GOT3 (cell line): ENCODE measurements at places on chromosomes 4 and X.

DNA sequence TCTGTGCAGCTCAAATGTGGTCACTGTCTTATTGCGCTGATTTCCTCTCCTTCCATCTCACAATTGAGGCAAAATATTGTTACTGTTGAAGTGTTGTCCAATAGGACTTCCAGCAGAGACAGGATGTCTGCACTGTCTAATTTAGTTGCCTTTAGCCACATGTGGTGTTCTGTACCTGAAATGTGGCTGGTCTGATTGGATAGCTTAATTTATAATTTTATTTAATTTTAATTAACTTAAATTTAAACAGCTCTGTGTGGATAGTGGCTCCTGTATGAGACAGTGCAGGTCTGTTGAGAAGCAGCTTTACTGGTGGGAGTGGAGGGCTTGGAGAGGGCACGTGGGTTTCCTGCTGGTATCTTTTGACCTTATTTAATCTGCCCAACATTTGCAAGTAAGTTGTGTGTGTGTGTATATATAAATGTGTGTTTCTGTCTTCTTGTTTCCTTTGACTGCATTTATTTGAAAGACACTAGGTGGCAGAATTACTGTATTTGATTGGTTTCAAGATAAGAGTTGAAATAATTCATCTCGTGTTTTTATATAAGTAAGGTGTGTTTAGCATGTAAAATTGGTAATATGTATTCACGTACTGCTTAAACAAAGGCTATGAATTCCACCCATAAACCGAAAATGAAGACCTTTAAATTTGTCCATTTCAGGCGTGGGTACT is 55.3 kb upstream of the MSANTD1 start:
- DNase-seq = no peak

DNA sequence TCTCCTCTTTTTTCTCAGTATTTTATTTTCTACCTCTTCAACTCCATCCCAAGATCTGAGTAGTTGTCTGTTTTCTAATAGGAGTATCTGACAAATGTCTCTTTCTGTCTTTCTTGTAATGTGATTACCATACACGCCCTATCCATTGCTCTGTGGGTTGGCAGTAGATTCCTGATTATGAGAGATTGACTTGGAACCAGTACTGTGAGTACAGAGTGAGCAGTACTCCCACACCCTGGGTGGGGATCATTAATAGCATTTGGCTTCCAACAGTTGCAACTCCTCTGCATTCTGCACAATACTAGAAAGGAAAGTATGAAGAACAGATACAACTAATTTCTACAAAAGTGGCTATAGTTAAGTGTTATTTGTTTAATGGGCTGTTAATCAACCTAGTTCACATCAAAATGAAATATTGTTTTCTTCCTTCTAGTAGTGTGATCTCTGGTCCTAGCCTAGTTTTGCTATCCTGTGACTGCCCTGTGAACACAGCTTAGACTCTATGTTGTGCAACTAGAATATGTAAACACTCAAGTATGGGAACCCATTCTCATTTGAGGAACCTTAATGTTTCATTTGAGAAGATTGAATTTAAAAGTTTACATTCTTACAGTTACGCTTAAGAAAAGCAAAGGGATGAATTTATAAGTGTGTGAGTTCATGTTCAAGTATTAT is 112.9 kb downstream of the PTPN13 start:
- DNase-seq = no peak

- DNase-seq = no peak
Observed at GRCh38 chr4:87321888-87322287, 794 bp downstream of the HSD17B13 start.

GRCh38 chrX:82362550-82362949 is 1145.5 kb upstream of the POU3F4 start:
- no peak for DNase-seq

DNA sequence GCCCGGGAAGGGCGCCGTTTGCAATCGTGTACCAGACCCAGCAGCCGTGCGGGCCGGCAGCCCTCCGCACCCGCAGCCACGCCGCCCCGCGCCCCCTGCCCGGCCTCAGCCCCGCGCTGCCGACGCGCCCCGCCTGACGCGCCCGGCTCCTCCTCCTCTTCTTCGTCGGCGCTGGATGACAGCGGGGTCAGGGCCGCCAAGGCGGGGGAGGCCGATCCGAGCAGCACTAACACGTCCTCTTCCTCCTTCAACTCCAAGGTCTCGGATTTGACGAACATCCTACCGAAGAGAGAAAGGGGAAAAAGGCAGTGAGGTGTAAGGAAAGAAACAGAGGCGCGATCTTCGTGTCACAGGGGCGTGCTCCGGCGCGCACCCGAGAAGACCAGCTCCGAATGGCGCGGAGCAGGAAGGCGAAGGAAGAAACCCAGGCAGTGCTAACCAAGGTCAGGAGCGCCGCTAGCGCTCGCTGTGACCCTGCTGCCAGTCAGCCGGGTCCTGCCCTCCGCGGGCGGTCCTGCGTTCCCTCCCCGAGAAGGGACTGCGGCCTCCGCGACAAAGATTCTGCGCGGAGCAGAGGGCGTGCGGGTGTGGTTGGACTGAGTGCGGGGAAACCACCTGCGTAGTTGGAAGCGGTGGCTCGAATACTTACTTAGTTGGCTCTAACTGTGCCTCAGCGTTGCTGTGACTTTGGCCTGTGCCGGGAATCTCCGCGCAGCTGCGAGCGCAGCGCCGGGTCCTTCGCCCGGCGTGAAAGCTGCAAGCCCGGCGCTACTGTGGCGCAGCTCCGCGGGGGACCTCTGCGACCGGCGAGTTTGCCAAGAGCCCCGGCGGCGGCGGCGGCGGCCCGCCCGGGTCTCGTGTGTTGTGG is 548 bp downstream of the NEUROG2 start:
- DNase-seq = peak; percentile 4

DNA sequence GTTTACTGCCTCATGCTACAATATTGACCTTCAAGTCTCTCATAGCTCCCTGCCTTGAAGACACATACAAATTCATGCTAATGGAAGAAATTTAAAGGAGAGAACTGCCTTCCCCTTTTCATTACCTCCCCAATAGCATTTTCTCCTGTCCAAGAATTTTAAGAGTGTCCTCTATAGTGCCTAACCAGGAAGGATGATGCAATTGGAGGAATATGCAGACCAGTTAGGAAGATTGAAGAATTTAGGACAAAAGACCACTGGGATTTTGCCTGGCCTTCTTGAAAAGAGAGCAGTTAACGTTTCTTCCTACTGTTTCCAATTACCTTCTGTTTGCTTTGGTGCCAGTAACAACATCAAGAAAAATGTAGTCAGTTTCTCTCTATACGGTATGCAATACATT is 443.9 kb downstream of the INPP4B start:
- no peak for DNase-seq

- DNase-seq = no peak
Observed at GRCh38 chr4:102222838-102223409, 122.4 kb downstream of the SLC39A8 start.

DNA sequence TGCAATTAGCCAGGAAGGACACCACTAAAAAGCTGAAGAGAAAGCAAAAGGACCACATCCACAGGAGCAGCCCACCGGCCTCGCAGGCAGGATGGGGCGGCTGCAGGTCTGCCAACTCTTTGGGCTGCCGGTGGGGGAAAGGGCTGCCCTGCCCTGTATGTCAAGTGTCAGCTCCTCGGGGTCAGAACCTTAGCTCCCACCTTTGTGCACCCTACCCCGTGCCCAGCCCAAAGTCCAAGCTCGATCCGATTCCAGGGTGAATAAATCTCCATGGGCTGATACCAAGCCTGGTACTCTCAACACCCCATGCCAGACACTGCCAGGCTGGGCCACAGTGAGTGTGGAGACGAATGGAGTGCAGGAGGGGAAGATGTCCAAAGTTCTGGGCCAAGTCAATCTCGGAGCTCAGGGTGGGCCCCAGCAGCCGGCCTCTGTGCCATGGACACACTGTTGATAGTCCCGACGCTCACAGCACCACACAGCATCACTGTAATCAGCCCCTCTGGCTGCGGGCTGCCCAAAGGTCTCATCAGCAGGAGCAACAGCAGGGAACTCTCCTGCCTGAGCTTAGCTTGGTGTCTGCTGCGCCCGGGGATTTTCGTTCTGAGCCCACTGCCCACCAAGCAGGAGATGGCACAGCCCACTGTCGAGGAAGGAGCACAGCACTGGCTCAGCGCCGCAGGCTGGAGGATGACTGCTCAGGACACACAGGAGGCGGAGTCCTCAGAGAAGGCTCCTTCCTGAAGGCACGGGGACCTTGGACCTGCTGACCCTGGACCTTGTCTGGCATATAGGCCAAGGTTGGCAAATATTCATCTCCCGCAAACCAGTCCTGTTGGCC is 84.4 kb downstream of the JAKMIP1 start:
- DNase-seq = no peak

DNA sequence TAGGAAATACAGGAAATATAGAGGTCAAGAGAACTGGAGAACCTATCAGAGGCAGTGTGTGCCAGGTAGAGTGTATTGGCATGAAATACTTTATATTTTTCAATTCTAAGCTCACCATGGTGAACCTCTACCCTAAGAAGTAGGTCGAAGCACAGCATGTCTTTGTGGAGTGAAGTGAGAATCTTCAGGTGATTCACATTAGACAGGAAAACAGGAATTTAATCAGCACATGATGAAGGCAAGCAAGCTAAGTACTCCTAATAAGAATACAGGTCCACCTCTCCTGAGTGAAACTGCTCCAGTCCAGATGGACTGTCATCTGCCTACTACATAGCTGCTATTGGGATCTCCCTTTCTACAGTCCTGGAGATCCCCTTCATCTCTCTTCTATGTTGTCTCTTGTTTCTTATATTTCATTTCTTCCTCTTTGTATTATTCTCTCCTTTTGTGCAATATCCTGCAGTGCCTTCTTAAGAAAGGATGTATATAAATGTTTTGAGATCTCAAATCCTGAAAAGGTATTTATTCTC is 159.0 kb downstream of the LRBA start:
- no peak for DNase-seq

- DNase-seq = no peak
Observed at GRCh38 chr4:25090516-25090915, 59.8 kb upstream of the LGI2 start.

DNA sequence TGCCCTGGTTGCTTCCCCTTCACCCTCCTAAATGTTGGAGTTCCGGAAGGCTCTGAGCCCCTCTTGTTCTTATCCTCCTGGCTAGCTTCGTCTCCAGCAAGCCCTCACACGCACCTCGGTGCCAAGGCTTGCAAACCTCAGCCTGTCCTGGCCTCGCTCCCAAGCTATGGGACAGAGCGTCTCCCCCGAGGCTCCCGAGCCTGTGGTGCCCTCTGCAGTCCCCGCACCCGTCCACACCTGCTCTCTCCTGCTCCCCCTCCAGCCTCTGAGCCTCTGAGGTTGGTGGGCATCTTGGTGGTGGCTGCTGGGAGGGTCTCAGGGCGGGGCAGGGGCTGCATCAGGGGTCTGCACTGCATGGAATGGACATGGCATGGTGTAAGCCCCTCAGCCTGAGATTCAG is 63.2 kb downstream of the TRMT44 start:
- no peak for DNase-seq

- no peak for DNase-seq
Observed at GRCh38 chr4:10746371-10747171, 62.0 kb upstream of the CLNK start.

GRCh38 chr4:121053601-121054143 is 18.7 kb downstream of the NDNF start:
- DNase-seq = no peak

DNA sequence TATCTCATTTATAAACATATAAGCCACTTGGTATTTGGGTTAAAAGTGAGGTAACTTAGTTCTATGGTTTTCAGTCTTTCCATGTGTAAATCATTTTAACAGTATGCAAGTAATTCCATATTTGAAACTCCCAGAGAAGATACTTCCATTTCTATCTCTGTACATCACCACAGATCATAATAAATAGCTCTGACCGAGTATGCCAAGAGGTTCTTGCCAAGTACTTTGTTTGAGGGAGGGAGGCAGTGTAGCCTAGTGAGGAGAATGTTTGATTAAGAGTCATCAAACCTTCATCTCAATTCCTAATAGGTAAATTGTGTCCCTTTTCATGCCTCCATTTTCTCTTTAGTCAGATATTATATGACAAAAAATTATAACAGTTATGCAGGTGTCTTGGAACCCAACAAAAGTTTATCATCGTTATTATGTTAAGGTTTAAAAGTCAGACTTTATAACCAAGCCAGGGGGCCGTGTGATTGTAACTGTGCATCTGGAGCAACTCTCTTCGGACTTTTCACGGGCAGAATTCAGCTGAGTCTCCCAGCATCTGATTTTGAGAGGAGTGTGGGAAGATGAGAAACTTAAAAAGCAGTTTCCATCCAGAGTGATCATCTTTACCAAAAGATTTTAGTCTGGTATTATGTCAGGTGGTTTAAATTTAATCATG is 123.8 kb downstream of the ANK2 start:
- DNase-seq = no peak

- DNase-seq = no peak
Observed at GRCh38 chr4:155085843-155086530, 122.4 kb upstream of the NPY2R start.

DNA sequence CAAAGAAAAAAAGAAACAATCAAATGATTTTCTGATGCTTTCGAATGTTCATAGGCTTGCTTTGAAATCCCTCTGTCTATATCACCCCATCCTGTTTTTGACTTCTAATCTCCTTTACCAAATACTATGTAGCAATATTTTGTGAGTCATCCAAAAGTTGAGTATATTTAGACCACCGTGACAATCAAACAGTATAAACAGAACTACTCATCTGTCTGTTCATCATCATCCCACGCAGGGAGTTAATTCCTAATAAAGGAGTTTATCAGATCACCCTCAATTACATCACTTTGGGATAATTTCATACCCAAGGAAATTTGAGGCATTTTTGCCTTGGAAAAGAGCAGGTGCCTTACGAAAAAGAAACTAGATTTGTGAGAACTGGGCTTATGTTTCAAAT is 212.9 kb downstream of the CBR4 start:
- DNase-seq = no peak

- no peak for DNase-seq
Observed at GRCh38 chr4:100087743-100088142, 102.5 kb downstream of the DDIT4L start.

- DNase-seq = no peak
Observed at GRCh38 chrX:13123857-13124345, 79.5 kb upstream of the FAM9C start.

DNA sequence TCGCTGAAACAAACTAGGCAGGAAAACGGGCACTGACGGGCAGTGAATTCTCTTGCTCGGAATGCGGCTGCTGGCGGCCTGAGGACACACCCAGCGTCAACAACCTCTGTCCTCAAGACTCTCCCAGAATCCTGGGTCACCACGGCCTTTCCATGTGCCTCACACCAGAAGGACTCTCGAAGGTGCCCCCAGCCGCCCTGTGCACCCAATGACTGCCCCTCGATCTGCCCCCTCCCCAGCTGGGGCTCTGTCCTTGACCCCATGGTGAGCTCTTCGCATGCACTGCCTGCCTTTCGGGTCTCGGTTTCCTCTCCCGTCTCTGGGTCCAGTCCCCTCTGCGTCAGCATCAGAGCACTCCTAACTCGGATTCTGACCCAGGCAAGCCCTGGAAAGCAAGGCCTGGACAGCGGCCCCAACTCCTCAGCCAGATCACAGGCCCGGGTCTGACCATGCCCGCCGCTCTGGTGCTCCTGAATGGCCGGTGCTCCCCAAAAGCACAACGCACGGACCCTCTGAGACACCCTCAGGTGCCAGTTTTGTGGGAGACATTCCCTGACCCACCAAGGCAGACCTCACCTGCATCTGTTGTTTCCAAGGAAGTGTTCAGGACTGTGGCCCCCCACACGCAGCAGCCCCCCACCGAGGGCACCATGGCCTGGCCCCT is 56.0 kb downstream of the ACOX3 start:
- no peak for DNase-seq
